Right lobe of liver (tissue), 6 donors: ENCODE measurements at places on chromosomes 5 and 9.
A peak's percentile ranks its signal among the peaks of the same experiment; 100 is the strongest.

DNA sequence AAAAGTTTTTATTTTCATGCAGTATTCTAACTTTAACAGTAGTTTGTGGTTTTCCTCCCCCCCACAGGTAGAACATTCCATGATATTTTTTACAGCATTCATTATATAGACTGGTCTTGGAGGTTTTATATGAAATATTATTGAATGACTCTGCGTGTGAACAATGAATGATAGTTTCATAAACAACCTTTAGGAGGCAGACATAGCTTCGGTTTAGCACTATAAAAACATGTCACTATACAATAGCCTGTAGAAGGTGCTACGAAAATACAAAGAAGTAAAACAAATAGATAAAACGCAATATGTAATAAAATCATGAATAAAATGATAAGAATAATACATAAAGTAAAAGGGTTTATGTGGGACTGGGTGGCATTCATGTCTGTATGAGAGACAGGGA lies 8.5 kb downstream of the KLF4 start:
- no peak for DNase-seq

DNA sequence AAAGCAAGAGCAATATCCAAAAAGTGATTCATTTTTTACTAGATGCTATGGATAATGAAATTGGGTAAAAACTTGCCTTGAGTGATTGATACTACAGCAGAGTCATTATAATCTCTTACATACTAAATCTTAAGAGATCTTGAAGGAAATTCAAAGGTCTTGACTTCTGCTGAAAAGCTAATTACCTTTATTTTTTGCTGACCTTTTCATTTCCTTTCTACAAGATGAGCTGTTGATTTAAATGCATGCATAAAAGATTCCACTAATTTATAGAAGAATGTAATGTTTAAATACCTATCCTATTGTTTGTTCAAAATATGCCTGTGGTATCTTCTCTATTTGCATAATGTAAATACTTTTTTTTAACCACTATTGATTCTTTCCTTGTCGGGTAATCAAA lies 27.2 kb downstream of the RORB start:
- no peak for DNase-seq

- no peak for DNase-seq
Measured at GRCh38 chr5:175824676-175825075, 46.7 kb upstream of the CPLX2 start.

DNA sequence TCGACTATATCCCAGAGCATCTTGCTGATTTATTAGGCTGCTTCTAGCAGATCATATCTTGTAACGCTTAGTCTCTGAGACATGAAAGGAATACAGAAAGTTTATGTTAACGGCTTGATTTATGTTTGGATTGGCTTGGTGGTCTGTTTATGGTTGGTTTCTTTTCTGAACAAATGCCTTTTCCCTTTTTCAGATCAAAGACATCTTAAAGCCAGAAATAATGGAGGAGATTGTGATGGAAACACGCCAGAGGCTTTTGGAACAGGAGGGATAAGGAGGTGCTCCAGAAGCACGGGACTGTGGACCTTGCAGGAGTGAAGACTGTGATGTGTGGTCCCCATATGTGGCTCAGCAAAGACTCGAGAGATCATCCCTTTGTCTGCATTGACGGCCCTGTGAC lies 9.9 kb downstream of the EXOSC2 start:
- no peak for DNase-seq

- no peak for DNase-seq
Measured at GRCh38 chr9:115978659-115979096, 174.9 kb upstream of the PAPPA start.

DNA sequence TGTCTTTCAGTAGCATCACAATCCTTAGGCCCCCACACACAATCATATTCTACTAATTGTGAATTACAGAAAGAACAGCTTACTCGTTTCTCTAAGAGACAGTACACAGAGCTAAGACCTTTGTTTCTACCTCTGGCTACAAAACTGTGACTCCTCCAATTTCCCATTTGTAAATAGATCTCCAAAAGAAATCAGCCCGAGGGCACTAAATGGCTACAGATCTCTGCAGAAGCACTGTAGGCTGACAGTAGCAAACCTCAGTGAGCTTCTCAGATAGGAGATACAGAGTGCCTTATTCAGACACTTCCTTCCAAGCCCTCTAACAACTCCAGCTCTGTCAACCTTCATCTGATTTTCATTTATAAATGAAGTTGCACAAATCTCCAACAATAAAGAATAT lies 51.0 kb downstream of the EFNA5 start:
- no peak for DNase-seq

DNA sequence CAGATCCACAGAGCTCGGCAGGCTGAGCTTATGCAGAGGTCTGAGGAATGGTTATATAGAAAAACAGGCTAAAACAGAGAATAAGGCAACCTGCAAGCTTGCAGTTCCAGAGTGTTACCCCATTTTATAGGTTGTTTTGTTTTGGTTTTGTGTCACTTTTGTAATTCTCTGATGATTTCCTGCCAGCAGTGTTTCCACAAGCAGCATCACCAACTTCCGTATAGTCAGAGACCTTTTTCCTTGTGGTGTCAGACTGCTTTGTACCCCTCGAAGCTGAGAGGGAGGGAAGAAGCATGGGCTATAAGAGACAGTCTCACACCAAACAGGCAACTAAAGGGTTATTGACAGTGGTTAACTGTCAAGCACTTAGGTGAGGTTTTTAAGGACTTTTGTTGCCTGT lies 61.8 kb downstream of the TLE4 start:
- no peak for DNase-seq

- no peak for DNase-seq
Measured at GRCh38 chr5:10391130-10391529, 37.6 kb downstream of the MARCHF6 start.

DNA sequence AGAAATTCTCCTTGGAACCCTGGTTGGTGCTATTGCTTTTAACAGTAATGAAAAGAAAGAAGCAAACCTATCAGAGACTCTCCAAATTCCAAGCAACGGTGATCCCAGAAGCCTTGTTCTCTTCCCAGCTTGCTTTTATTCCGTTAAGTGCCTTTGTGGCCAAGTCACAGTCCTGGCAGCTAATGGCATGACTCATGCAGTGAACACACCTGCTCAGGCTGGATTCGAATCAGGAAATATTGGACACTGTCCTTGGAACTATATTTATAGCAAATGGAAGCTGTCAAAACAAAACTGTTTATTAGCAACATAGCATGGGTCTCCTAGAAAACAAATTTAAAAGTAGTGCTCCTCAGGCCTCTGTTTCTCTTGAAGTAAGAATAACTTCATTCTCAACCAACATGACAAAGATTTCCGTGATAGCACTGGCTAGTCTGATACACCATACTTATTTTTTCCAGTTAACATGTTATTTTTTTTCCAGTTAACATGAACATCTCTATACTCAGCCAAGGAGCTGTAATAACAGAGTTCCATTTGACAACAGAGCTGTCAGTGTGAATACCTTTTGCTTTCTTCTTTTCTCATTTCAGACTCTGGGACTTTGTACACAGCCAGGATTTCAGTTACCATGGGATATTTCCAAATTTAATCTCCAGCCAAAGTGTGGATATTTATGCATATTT lies 502.4 kb downstream of the GADD45G start:
- DNase-seq: peak; percentile 56

DNA sequence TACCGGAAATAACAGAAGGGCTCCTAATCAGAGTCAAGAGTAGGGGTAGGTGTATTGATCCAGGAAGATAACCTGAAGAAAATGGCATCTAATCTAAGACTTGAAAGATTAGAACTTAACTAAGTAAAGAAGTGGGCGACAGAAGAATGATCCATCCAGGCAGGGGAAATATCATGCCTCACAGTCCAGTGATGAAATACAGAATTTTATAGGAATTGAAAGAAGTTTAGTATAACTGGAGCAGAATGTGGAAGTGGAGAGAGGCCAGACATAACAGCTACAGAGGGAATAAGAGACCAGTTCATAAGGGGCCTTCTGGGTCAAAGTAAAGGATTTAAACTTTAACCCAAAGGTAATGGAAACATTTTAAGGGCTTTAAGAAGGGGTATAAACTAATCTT lies 42.2 kb downstream of the ERP44 start:
- no peak for DNase-seq
